ENCODE measurements at places on chromosomes 13 and 19.

GRCh38 chr13:93227280-93227877 lies 772 bp downstream of the GPC6 start:
- no peak for ATAC-seq

DNA sequence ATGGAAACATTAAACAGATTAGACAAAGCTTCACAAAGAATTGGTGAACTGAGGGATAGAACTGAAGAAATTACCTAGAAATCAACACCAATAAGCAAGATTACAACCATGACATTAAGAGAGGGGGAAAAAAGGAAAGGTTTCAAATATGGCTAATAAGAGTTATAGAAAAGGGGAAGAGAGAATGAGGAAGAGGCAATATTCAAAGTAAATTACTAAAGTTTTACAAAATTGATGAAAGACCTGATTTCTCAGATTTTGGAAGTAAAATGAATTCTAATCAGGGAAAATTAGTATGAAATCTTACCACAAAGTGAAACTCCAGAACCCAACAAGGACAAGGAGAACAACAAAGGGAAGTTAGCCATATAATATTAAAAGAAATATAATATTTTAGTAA lies 187.4 kb downstream of the NBEA start:
- no peak for ATAC-seq

GRCh38 chr19:13839130-13839937 lies 37.6 kb upstream of the NANOS3 start:
- peak; percentile 73 for ATAC-seq

DNA sequence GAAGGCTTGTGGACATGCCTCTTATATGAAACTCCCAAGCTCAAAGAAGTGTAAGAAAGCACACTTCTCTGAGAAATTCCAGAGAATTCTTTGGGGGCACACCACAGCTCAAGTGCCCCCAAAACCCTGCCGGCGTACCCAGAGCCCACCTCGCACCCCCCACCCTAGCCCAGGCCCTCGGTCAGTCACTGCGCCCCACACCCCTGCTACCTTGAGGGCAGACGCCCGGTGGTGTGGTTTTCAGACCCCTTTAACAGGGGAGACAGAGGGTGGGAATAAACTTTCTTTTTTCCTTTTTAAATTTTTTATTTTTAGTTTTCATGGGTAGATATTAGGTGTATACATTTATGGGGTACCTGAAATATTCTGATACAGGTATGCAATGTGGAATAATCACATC lies 29.5 kb downstream of the PEPD start:
- no peak for ATAC-seq

GRCh38 chr13:52852444-52852843 lies 4.0 kb upstream of the PCDH8 start:
- no peak for ATAC-seq

Data from stimulated activated memory B cell treated with anti-CD40 and anti-IgM and Interleukin-4, amounts not matched to agents 10 μg/mL and 1 μg/mL and 100 μg/mL, for 72 hours (primary cell).